ENCODE measurements at places on chromosomes 16 and 17.

DNA sequence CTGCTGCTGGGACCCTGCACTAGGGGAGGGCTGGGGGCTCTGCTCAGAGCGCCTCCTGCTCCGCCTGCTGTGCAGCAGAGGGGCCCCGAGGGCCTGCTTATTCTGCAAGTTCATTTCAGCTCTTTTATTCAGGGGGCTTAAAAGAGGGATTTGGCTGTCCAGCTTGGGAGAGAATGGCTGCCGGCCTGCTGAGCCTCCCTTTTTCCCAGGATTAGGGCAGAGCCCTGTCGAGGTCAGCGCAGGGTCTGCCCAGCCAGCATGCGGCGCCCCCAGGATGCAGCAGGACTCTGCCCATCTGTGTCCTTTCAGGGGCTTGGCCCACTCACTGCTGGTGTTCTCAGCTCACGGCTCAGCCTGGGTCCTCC is 1.1 kb downstream of the SMIM5 start:
- no peak for DNase-seq

GRCh38 chr17:77128896-77129567 is 11.7 kb upstream of the SEC14L1 start:
- no peak for DNase-seq

DNA sequence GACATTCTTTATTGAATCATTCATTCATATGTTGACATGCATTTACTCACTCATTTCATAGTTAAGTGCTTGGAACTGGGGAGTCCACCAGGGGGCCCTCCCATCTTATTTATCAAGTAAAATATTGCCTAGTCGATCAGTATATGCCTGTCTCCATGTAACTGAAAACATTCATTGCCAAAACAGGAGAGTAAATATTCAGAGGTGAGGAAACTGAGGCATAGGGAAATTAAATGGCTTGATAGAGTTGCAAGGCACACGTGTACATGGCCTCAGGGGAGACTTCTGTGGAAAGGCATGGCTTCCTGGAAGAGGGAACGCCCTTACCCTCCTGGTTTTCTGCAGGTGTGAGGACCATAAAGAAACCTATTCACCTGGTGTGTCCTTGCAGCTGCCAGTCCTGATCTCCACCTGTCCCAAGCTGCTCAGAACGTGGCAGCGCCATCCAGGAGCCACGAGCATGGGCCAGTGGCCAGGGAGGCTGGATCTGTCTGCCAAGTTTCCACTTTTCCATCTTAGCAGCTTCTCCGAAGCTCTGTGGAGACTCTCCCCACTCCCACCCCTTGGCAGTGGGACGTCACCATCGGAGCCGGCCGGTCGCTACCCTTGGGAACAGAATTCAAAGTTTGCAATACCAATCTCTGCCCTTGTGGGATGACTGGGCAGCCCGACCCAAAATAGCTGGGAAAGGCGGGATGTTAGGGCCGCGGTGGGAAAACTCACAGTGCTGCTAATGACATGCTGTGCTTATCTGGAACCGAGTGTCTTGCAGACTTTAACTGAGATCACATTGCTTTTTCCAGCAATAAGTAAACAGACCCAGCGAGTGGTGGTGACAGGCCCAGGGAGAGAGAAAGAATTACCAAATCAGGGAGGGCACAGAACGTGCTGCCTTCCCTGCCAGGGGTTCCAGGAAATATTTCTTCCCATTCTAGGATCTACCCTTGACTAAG is 4.1 kb upstream of the C1QTNF1 start:
- peak; percentile 86 for DNase-seq

DNA sequence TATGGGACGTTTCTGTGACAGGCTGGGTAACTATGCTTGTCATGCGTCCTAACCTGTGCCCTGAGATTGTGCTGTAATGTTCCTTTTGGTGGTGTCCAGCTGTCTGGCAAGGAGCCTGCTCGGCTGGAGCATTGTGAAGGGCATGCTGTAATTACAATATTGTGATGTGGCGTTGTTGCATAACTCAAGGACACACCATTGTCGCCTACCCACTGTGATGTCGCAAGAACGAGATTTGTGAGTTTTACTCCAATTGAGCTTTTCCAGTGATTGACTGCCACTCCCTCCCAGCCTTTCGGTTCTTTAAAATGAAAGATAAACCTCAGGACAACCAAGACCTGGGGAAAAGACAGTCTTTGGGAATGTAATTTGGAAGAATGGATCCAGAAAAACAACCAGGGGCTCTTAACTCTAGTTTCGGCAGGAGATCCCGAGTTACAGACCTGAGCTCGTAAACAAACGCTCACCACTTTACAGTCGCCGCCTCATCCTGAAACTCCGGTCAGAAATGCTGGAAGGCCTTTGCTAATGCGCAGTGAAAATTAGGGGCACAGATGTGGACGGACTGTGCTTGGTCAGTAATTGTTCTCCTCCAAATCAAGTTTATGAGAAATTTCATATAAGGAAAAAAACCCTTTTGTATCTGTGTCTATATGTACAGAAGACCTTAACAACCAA is 1.3 kb downstream of the ZNF750 start:
- no peak for DNase-seq

- no peak for DNase-seq
Measured at GRCh38 chr17:76382351-76382802, 2.0 kb upstream of the SPHK1 start.

DNA sequence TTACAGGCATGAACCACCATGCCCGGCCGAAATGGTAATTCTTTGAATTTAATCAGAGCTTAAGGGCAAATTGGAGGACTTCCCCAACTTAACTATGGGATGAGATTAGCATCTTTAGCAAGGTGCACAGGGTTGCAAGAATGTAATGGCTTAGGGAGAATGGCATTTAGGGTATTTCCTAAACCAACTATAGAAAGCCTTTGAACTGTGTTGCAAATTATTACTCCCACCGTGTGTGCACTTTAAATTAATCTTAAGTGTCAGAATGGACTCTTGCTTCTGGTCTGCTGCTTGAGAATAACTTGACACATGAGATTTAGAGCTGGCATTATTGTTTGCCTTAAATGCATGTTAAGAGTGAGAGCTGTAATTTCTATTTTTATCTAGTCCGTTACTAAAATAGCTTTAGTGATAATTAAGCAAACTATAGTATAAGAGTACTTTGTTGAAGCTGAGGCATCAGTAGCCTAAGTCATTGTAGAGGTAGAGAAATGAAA is 59.8 kb downstream of the TUBD1 start:
- DNase-seq, result no peak

GRCh38 chr16:28985211-28986041 is 574 bp downstream of the LAT start:
- no peak for DNase-seq

DNA sequence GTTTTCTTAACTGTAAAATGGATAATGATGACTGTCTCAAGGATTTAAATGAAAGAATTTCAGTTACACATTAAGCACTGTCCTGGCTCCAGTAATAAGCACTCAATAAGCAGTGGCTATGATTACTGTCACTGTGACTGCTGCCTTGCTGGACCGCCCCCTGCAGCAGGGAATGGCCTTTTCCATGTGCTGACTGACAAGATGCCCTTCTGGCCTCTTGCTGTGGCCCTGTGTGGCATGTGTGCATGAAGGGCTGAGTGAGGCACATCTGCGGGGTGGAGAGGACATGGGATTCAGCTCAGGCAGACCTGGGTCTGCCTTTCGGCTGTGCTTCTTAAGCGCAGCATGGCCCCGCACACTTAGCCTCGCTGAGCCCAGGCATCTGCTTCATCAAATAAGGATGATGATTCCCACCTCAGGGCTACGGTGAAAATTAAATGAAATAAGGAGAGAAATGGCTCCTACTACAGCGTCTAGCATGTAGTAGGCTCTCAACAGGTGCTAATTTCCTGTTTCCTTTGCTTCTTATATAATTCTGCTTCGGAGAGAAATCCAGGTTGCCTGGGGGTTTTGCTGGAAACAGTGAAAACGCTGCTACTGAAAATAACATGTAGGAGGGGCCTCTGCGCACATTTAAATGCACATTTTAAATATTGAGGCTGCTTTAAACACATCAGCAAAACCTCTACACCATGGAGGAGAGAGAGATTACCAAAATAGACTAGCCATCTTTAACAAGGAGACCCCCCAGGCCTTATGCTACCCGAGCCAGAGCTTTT is 183.9 kb downstream of the PARN start:
- no peak for DNase-seq

DNA sequence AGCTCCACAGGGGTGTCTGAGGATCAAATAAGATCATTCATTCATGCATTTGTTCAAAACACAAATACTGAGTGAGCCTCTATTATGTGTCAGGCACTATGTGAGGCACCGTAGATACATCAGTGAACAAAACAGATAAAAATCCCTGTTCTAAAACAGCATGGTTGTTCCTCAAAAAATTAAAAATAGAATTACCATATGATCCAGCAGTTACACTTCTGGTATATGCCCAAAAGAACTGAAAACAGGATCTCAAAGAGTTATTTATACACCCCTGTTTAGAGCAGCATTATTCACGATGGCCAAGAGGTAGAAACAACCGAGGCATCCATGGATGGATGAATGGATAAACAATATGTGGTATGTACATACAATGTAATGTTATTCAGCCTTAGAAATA is 15.4 kb downstream of the PIPOX start:
- no peak for DNase-seq

- DNase-seq, result no peak
Measured at GRCh38 chr16:57628783-57629293, 408 bp downstream of the ADGRG1 start.

- DNase-seq, result no peak
Measured at GRCh38 chr16:3182608-3183444, 5.2 kb upstream of the OR1F1 start.

DNA sequence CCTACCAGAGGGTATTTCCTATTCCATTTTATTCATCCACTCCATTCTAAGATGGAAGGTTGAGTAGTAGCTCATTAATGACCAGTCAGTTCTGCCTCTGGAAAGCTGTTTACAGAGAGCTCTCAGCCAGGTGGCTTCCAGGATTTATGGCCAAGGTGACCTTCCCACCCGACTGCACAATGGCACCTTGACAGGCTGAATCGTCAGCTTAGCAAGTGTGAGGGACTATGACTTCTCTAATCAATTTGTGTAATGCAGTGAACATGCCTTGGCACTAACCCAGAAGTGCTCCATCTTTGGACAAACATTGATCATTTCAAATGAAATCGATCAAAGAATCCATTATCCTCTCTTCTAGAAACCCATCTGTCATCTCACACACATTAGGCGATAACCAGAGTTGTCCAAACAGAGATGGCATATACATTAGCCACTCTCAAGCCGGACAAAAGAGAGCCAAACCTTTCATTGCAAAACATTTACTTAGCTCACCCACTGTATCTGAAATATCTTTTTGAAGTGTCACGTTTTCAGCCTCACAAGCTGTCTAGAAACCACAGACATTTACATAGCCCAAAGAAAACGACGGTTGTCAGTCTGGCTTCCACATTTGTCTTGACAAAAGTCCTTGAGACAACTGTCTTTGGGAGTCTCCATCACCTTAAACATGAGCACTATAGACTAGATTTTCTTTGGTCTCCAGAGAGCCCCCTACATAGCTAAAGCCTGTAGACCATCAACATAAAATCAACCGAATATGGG is 35.6 kb downstream of the CLEC3A start:
- DNase-seq, result no peak

- DNase-seq, result no peak
Measured at GRCh38 chr17:7716901-7717755, at the start of gene DNAH2. DNAH2 (plus strand) TSS chr17:7717744; CDS start chr17:7719735, 1,991 bp downstream.

DNA sequence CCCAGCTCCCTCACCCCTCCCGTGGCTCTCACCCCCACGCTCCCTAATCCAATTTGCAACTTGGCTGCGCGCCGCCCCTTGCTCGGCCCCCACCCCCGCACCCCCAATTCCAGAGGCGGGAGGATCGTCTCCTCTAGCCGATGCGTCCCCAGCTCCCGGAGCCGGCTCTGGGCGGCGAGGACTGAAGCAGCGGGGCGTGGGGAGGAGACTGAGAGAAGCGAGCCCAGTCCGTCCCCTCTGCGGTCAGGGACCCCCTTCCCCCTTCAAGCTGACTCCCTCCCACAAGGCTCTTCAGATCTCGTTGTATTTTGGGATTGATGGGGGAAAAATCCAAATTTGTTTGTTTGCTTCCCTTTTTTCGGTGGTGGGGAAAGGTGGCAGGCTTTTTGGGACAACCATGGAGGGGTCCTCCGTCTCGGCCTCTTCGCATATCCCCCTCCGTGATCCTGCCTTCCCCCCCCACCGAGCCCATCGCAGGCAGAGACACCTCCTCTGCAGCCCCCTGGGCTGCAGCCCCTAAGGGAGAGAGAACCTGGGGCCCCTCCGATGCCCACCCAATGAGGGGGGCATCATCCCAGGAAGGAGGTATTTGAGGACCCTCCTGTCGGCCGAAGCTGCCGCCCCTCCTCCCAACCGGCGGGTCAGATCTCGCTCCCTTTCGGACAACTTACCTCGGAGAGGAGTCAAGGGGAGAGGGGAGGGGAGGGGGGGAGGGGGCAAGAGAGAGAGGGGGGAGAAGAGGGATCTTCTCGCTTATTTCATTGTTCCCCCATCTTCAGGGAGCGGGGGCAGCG is 466 bp downstream of the NEUROD2 start:
- DNase-seq, result peak; percentile 48

GRCh38 chr17:48374650-48375230 is 55.3 kb downstream of the SKAP1 start:
- DNase-seq, result no peak

DNA sequence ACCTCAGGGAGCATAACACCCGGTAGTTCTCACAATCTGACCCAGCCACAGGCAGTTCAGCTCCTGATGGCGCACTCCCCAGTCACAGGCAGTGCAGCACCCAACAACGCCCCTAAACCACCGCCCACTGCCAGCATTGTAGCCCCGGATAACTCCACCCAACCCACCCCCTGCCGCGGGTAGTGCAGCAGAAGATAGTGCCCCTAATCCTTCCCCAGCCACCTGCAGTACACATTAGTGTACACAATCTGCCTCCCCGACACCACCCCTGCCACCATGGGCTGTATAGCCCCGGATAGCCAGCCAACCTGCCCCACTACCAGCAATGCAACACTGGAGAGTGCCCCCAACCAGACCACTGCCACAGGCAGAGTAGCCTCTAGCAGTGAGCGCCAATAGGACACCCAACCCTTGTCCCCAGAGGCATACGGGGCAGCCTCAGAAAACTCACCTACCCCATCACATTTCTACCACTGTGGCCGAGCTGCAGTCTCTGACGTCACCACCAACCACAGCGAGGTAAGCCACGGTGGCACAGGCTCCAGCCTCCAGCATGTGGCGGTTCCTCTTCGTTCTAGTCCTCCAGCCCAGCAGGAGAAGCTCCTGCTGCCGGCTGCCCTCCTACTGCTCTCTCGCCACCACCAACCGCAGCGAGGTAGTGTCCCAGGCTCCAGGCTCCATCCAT is 877.3 kb downstream of the KCNJ18 start:
- DNase-seq, result no peak

- DNase-seq, result no peak
Measured at GRCh38 chr16:4623593-4623992, 1.0 kb upstream of the MGRN1 start.

GRCh38 chr17:75822119-75822799 is 21.9 kb downstream of the UNC13D start:
- no peak for DNase-seq

All from suprapubic skin (tissue), 4 donors.